ENCODE measurements at places on chromosomes 2 and 18.

GRCh38 chr18:8253944-8254343, 355.3 kb upstream of the RAB12 start:
- DNase-seq = no peak

GRCh38 chr18:74563999-74564398, 29.7 kb downstream of the CNDP1 start:
- DNase-seq = no peak

DNA sequence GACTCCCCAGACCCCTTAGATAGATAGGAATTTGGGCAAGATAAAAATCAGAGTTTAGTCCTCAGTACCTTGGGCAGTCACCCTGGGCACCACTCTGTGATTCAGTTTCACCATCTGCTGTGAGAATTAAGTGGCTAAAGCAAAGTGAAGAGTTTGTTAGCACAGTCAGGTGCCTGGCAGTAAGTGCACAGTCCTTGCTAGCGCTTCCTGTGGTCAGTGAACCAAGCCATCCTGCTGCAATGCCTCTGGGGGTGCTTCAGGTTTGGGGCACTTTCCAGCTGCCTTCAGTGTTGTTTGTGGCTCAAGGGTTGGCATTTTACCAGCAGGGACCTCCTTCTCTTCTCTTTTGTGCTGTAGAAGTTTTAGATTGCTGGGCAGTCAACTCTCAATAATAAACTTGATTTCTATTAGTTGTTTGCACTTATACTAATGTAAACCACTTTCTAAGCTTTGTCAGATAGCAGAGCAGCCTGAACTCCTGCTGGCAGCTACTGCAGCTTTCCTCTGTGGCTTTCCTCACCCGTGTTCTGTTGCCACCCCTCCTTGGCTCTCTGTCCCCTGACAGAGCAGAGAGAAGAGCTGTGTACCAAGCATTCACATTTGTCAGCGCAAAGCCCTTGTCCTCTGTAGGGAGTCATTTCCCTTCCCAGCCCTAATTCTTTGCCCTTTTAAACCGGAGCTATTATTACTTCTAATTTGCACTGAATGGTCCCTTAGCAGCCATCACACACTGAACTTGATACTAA, 48.4 kb upstream of the RMP24 start:
- DNase-seq = no peak

- DNase-seq = no peak
These were observed 45.9 kb upstream of the IGFBP5 start for GRCh38 chr2:216741223-216741593.

DNA sequence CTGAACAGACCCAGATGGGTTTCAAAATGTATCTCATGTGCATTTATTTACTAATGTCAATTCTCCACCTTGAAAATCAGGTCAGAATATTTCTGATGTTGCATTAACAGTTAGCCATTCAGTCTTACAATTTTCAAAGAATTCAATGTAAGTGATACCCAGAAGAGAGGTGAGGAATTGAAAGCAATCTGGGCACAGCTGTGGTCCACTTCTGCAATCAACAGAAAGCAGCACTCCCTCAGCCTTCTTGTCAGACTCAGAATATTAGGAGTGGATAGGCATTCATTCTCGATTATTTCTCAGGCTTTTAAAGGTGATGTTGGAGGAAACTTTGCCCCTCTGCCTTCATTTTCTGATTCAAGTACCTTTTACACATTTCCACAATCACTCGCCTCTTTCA, 15.7 kb downstream of the CCL20 start:
- DNase-seq = no peak

GRCh38 chr2:71940695-71941094, 207.0 kb downstream of the CYP26B1 start:
- no peak for DNase-seq

DNA sequence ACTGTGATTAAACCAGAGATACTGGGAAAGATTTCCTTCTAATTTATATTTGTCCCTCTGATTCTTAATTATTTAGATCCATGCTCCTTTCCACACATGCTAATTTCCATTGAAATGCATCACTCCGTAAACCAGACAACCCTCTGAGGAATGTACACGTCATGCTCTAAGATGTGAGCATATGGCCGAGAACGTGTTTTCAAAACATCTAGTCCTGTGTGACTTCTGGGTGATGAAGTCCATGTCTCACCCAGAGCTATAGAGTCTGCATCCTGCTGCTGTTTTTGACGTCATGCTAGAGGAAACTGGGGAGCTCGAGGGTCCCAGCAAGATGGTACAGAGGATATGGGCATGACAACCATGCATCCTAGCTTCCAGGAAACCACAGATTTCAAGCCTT, 53.6 kb downstream of the CAPN13 start:
- DNase-seq = no peak

- DNase-seq = no peak
These were observed 320.7 kb downstream of the MTX2 start for GRCh38 chr2:176589825-176590440.

- no peak for DNase-seq
These were observed 20.3 kb downstream of the CAD start for GRCh38 chr2:27237341-27237945.

GRCh38 chr2:203790134-203790852, 77.3 kb upstream of the CTLA4 start:
- no peak for DNase-seq

- DNase-seq = no peak
These were observed 12.6 kb downstream of the MYL1 start for GRCh38 chr2:210302326-210302725.

DNA sequence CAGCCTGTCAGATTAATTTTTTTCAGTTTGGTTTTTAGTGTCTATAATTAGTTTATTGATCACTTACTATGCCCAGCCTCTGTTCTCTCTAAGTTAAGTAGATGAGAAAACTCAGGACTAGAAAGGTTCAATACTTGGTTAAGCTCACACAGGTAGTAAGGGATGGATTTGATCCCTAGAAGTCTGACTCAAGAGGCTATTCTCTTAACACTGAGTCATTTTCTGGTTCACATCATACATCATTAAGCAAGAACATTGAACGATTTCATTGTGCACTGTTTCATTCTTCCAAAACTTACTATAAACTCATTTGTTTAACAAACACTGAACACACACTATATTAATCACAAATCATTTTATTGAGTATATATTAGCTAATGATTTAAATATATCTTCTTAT, 54.1 kb upstream of the SLC38A11 start:
- DNase-seq = no peak

DNA sequence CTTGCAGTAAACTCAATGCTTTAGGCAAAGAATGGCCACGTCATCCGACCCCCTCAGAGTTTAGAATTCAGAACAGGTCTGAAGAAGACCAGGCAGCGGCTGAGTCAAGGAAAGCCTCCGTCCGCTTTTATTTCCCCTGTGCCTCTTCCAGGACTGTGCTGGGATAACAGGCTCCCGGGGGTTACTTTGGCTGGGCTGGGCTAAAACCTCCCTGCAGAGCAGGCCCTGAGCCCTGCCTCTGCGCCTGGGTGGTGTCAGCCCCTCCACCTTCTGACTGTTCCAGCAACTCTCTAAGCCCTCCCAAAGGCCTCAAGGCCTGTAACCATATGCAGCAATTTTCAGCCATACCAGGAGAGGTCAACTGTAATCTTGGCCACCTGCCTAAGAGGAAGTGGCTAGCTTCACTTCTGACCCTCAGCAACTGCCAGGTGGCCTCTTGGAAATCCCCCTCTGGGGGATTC, 166.5 kb downstream of the RPIA start:
- DNase-seq = no peak

DNA sequence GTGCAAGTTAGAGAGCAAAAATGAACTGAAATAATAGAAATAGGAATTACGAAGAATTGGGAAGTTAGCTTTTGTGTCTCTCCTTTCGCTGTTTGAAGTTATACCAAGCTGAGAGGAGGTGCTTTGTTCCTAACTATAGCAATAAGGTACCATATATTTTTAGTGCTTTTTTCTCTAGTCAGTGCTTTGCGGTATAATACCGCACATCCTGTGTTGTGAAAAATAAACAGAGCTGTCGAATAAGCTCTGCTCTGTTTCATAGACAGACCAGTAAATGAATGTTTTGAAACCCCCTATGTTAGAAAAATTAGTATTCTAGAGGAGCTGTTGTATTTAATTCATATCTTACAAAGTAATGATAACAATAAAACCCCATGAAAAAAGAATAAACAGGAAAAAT, 130.8 kb downstream of the MAP4K4 start:
- no peak for DNase-seq

GRCh38 chr2:158716121-158716791, 78.9 kb upstream of the DAPL1 start:
- no peak for DNase-seq

DNA sequence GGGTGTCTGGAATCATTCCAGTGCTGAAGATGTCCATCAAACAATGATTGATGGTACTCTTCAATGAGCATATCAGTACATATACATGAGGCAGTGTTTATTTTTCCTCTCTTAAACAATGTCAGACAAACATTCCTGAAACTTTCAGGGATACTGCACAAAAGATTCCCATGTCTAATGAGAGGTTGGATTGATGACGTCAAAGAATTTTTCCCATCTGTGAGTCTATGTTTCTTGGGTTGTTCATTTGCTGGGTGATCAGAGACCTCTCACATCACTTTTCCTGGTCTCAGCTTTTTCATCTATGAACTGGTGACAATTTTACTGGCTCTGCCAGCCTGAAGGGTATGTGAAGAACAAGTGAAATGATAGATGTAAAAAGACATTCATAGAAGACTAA, 325.5 kb downstream of the EN1 start:
- DNase-seq = no peak
